ENCODE measurements at places on chromosomes 11 and 22.

DNA sequence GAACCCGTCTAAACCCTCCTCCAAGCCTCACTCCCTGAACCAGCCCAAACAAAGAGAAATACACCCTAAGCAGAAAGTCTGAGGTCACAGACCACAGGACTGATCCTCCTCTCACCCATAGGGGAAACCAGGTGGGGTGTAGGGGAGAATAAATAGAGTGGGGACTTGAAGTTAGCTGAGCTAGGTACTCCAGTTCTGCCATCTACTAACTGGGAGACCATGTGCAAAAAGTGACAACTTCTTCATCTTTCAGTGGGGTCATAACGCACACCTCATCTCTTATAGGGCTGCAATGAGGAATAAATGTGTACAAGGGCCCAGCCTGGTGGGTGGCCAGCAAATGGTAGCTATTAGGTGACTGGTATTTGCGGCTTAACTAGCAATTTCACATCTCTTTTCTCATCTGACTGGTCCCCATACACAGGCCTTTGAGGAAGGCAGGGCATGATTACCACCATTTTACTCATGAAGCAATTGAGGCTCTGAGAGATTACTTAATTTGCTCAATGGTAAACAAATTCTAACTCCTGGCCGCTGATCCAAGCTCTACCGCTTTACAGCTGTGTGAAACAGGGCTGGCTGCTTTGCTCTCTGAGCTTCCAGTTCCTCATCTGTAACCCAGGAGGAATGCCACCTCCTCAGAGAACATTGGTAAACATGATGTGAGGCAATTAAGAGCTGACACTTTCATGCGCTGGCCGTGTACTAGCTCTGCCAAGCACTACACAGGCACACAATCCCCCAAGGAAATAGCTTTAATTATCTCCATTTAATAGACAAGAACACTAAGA lies 16.6 kb downstream of the TBC1D10A start:
- no peak for DNase-seq

- DNase-seq: no peak
These were observed 67.8 kb downstream of the GGTLC2 start for GRCh38 chr22:22712092-22712658.

DNA sequence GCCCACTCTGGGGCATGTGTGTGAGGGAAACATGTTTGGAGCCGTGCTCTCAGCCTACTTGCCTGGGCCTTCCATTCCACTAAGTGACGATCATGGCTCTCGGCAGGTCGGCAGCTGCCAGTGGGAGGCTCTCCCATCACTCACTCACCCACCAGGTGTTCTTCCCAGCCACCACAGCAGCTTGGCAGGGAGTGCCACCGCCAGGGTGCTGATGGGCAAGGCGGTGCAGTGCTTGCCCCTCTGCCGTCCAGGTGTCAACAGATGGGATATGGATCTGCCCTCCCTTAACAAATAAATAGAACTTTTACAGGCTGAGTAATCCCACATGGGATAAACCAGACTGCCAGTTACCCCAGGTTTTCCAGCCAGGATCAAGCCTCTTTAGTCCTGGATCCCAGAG lies 205.5 kb upstream of the TMEM45B start:
- no peak for DNase-seq

GRCh38 chr22:49522582-49523373 lies 304.9 kb downstream of the BRD1 start:
- no peak for DNase-seq

DNA sequence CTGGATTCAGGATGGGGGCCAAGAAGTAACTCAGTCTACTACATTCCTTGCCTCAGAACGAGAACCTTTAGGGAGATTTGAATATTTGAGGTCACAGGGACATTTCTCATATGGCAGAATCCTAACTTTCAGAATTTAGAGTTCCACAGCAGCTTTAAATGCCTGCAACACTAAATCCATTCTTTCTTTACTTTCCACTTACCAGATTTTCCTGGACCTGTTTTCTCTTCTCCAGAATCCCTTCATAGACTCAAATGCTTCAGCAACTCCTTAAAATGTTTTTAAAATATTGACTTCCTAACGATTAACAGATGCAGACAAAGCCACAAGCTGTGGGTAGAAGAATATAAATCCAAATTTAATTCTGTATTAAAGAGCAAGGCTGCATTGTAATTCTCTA lies 63.1 kb downstream of the PRSS23 start:
- DNase-seq: no peak

GRCh38 chr11:121762820-121763219 lies 310.1 kb upstream of the SORL1-AS1 start:
- DNase-seq: no peak

DNA sequence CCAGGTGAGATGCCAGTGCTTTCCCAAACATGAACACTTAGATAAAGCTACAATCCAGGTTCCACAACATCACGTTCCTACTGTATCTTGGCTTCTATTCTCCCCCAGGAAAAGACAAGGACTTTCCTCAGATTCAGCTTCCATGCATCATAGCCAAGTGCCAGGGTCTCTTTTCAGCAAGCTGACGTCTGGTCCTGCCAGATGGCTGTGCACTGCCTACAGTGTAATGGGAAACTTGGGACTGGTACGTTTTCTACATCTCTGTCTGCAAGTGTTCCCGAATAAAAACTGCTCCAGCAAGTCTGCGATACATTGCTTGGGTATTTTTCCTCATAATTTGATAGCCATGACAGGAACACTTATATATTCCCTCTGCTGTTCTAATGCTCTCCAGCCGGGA lies 412.5 kb downstream of the FAM181B start:
- DNase-seq: no peak

- DNase-seq: no peak
These were observed 197.0 kb downstream of the PGR start for GRCh38 chr11:100932474-100933100.

DNA sequence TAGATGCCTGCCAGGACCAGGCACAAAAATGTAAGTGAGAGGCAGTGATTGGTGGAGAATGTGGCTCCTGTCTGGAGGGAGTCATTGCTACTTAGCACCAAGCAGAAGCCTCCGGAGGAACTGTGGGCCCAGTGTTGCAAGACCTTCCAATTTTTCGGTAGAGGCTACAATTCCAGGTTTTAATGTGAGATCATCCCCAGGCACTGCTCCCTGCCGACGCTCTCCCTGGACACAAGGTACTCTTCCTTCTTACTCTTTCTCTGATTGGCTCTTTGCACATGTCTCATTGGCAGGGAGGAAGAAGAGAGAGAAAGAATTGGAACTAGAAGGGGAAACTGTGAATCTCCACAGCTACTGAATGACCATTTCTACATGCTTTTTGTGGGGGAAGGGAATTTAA lies 53.7 kb upstream of the EP300 start:
- DNase-seq: no peak
